HCEC 1CT (cell line): ENCODE measurements at places on chromosomes 12 and 14.

DNA sequence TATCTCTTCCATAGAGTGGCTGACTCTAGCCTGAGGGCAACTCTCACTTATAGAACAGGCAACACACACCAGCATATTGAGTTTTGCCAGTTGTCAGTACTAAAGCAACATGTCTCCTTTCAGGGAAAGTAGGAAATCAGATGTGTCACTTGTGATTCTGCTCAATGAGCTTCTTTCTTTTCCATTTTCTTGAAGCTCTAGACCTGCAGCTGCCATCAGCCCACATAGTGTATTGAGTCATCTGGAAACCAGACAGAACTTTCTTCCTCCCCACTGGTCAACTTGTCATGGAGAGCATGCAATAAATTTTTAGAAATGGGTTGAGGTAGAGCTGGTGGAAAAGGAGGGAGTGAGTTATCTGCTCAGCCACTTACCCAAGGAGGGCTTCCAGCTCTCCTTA is 209.0 kb upstream of the PLEKHG7 start:
- DNase-seq = no peak

DNA sequence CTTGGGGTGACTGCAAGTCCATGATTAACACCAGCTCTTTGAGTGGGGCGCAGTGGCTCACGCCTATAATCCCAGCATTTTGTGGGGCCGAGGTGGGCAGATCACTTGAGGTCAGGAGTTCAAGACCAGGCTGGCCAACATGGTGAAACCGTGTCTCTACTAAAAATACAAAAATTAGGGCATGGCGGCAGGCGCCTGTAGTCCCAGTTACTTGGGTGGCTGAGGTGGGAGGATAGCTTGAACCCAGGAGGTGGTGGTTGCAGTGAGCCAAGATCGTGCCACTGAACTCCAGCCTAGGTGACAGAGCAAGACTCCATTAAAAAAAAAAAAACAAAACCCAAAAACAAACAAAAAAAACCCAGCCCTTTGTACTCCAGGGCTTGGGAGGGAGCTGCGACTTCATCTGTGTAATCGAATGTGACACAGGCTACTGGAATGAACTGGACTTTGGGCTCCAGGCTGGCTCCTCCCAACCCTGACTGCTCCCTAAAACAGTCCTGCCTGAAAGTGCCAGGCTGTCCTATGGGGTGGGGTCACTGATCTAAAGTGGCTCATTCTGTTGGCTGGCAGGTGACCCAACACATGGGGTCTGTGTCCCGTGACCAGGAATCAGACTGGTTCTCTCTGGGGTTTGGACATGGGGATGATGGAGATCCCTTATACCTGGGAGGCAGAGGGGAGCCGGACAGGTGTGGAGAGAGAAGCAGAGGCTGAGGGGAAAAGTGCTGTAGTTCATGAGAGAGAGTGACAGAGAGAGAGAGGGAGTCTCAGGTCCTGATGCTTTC is 9.3 kb upstream of the C12orf43 start:
- peak; percentile 20 for DNase-seq

- no peak for DNase-seq
Observed at GRCh38 chr12:123037791-123038190, 57.3 kb downstream of the ARL6IP4 start.

DNA sequence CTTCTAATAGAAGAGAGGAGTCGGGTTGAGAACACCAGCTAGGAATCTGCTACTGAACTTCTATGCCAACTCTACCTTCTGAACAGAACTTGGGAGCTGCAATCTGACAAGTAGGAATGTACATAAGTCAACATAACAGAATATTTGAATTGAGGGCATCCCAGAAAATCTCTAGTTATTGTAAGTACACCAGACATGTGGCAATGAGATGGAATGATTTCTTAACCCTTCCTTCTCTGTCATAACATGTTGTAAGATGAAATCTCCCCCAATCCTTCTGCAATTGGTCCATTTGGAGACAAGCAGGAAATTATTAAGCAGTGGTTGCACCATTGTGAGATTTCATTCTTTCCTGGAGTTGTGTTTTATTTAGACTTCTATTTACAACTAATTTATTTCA is 68.7 kb upstream of the TMPO start:
- no peak for DNase-seq

DNA sequence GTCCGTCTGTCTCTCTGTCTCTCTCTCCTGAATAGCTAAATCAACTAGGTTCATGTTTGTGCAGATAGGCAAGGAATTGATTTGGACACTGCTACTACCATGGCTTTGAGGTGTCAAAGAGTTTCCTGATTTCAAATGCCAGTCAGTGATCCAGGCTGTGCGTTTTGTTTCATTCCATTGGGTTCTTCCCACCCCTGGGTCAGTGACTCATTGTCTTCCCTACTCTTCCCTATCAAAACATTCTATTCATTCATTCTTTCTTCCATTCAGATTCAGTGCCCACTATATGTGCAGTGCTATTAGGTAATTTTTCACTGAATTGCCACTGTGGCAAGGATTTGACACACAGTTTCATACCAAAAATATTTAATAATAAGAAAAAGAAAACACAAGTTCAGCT is 50.4 kb downstream of the RPH3A start:
- peak; percentile 26 for DNase-seq
